CD4-positive, alpha-beta T cell treated with Interleukin-21 for 1 hour (primary cell): ENCODE measurements at places on chromosomes 12 and 14.

DNA sequence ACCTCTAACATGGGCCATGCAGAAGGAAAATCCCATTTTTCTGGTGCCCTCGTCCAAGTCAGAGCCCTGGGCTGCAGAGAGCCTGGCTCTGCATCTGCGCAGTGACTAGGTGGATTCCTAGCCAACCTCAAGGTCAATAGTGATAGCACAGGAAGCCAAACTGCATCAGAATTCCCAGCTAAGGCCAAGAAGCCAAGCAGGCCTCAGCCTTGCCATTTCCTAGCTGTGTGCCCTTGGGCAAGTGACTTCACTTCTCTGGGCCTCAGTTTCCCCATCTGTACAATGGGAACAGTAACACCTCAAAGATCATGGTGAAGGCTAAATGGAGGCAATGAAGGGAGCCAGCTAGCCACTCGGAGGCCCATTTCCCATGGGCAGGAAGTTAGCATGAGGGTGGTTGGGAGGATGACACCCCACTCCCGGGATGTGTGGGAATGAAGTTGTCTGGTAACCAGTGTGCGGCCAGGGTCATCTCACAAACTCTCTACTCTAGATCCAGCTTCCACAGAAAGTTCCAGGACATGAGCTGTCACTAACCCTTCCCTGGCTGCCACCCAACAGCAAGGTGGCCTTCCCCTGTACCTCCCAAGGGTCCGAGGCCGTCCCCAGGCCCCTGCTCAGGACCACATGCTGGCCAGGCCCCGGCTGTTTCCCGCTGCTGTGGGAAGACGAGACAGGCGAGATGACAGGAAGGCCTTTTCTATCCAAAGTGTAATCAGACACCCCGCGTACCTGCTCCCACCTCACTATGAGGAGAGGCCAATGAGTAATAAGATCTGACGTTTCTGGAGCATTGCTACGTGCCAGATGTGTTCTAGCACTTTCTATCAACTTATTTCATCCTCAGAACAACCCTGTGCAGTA is 125.7 kb downstream of the SCARB1 start:
- DNase-seq = no peak

DNA sequence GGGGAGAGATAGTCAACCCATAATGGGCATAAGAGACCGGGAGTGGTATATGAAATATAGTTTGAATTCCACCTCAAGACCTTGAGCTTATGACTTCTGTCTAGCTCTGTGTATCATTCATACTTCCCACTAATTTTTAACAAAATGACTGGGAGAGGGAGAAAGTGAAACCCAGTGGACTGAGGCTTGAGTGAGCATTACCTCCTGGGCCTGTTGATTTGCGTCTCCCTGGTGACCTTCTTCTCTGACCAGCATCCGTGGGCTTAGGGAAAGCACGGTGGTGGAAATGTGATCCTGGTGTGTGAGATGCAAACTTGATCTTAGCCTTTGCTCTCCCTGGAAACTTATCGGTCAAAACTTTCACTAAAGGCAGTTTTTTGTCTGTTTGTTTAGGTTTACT is 207.9 kb upstream of the BCL2L14 start:
- no peak for DNase-seq

GRCh38 chr14:65989981-65990380 is 496.2 kb upstream of the CCDC196 start:
- DNase-seq = no peak

GRCh38 chr12:68617160-68617926 is 6.6 kb downstream of the RAP1B start:
- no peak for DNase-seq

DNA sequence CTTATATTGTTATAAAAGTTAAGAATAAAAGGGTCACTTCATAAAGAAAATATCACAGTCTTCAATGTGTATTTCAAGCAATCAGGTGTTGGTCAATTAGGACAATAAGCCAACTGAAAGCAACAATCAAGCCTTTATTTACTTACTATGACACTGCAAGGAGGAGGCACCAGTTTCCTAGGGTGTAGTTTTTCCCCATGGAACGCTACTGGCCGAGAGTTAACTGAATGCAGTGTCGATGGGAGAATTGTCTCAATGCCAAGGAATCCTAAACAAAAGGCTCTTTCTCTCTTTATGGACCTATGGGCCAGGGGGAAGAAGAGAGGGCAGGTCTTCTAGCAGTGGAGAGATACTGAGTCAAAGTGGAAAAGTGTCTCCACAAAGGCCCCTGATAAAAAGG is 142.4 kb downstream of the CMAS start:
- no peak for DNase-seq

- DNase-seq = no peak
Observed at GRCh38 chr14:72057701-72058285, 125.6 kb downstream of the RGS6 start.

DNA sequence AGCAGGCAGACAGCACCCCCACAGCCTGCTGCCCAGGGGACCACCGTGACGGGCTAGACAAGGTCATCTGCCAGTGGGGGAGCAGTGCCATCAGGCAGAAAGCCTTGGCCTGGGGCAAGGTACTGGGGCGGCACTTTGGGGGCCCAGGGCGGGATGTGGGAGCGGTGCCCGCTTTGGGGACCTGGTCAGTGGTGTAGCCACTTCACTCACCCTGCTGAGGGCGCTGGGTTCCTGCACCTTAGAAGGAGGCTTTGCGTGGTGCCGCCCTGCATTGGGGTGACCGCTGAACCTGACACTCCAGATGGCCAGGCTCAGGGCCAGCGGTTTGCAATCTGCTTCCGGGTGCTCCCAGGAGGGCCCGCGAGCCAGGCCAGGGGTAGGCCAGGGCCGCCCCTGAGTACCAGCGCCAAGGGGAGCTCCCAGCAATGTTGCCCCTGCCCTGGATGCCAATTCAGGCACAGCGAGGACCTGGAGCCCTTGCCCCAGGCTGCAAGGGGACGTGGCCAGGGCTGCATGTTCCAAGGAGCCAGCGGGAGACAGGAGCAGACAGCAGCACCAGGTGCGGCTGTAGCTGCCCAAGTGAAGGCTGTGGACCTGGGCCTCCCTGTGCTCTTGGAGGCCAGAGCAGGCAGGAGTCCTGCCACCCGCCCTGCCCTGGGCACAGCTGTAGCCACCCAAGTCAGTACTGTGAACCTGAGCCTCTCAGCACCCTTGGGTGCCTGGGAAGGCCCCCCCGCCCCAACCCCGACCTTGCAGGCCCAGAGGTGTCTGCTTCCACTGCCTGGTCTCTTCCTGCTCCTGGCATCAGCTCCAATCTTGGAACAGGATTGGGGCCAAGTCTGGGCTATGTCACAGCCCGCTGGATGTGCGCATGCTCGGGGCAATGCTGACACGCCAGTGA is 550.7 kb downstream of the SLC6A15 start:
- DNase-seq = no peak

DNA sequence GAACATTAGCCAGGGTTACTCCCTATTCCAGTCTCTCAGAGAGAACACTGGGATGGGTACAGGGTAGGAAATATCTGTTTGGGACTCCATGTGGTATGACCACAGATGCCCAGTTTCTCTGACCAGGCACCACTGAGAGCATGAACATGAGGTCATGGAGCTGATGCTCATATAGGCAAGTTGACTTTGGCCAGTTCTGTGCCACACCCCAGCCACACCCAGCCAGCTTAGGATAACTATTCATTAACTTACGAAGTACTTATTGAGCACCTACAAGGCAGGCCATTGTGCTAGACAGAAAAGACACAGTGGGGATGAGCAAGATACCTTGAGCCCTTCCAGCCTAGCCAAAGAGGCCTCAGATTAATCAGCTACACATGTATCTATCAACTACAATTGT is 262.5 kb downstream of the DPF3 start:
- DNase-seq = no peak

GRCh38 chr14:77309131-77309530 is 11.6 kb downstream of the POMT2 start:
- DNase-seq = no peak

DNA sequence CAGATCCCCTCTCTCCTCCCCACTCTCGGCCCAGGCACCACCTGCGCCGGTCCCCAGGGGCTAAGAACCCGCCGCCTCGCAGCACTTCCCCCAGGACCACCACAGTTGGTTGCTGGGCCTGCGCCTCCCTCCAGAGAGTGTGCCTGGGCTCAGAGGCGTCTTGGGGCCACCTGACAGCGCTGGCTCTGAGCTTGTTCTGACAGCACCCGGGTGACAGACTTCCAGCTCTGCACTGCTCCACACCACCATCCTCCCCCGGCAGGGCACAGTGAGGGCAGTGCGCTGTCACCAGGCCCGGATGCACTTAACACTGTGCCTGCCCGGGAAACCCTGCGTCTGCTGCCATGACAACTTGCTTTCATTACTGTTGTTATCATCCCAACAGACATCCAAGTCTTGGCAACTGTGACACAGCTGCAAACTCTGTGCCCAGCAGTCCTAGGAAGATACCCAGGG is 6.6 kb downstream of the BRF1 start:
- peak; percentile 79 for DNase-seq

DNA sequence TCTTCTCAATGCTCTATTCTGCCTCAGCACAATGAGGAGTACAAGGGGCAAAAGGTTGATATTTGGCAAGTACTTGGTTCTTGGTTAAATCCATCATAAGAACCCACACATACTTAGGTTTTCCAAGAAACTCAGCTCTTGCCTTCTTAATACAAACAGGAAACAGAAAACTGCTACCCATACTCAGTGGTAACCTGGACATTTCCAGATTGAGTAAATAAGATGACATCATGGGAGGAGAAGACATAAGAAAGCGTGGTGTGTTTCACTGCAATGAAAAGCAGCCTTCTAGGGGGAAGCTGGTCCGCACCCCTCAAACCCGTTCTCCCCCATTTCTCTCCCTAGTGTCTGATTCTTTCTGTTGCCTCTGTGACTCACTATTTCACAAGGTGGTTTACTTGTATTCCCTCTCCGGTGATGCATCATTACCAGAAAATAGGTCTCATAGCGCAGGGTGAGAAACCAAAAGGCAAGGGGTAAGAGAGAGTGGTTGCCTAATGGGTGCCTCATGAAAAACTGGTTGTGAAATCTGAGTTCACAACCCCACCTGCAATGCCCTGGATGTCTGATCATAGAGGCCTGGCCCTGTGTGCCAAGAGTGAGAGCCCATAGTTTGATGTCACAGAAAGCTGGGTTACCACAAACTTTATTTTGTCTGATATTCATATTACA is 326.5 kb upstream of the TBX3 start:
- no peak for DNase-seq

GRCh38 chr14:35164849-35165248 is 42.5 kb downstream of the PRORP start:
- no peak for DNase-seq

DNA sequence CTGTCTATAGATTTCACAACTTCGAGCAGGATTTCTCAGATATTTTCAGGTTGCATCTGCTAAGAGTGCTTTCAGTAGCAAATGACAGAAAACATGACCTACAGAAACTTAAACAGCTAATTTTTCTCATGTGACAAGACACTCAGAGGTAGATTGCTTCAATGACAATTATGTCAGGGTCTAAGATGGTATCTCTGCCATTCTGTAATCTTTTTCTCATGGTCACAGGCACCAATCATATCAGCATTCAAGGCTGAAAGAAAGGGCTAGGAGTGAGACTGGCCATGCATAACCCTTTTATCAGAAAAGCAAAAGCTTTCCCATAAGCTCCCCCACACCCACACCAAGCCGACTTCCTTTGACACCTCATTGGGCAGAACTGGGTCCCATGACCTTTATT is 450.5 kb upstream of the FAR2 start:
- no peak for DNase-seq

DNA sequence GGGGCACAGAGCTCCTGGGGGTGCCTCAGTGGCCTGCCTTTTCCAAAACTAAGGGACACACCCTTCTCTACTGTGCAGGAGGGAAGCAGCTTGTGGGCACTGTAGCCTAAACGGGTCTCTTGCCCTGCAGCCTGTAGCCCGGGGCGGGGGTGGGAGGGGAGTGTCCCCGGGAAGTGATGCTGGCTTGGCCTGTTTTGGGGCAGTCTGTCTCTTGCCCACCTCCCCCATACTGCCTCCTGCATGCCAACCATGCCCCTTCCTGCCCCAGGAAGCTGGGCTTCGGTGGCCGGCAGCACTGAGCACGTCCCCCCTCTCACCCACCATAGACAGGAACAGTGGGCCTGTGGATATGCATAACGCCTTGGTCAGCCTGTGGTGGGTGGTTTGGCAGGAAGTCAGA is 43.4 kb downstream of the PRIMA1 start:
- DNase-seq = no peak

GRCh38 chr14:34593740-34594375 is 36.1 kb downstream of the SNX6 start:
- DNase-seq = no peak

DNA sequence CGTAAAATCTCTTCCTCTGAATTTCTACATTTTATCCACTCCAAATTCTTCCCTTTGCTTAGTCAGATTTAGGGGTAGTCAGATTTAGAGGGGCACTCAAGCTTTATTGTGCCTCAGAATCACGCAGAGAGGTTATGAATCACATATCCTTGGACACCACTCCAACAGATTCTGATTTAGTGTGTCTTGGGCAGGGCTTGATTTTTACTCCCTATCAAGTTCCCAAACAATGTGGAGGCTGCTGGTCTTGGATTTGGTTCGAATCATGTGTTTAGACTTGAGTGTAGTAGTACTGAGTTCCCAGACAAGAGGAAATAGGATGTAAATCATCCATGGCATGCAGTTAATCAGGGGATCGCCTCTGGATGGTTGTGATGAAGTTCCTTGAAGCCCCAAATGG is 298.1 kb upstream of the CLEC14A start:
- no peak for DNase-seq

DNA sequence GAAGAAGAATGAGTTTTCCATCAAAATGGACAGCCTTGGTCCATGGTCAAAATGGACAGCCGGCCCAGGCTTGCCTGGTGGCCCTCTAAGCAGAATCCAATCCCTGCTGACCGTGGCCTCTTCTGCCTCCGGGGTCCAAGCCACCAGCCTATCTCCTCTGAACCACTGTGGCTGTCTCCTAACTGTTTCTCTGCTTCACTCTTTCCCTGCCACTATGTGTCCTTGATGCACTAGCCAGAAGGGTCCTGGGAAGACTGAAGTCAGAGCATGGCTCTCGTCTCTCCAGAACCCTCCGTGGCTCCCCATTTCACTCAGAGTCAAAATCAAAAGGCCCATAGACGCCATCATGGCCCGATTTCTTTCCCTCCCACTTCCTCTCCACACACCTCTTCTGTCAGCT is 8.5 kb upstream of the FZD10 start:
- no peak for DNase-seq

DNA sequence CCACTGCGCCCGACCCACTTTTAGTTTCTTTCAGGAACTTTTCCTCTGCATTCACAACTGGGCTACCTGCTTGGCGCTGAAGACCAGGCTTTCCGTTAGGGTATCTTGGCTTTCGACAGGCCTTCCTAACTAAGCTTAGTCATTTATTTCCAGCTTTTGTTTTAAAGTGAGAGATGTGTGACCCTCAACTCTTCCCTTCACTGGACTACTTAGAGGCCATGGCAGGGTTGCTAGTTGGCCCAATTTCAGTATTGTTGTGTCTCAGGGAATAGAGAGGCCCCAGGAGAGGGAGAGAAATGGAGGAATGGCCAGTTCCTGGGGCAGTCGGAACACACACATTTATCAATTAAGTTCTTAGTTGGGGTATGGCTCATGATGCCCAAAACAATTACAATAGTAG is 10.4 kb downstream of the MTA1 start:
- DNase-seq = no peak

- no peak for DNase-seq
Observed at GRCh38 chr12:78331181-78331580, 500.5 kb downstream of the NAV3 start.

GRCh38 chr14:81312289-81312876 is 87.7 kb downstream of the STON2 start:
- no peak for DNase-seq
